ENCODE measurements at places on chromosomes 12 and 14.

DNA sequence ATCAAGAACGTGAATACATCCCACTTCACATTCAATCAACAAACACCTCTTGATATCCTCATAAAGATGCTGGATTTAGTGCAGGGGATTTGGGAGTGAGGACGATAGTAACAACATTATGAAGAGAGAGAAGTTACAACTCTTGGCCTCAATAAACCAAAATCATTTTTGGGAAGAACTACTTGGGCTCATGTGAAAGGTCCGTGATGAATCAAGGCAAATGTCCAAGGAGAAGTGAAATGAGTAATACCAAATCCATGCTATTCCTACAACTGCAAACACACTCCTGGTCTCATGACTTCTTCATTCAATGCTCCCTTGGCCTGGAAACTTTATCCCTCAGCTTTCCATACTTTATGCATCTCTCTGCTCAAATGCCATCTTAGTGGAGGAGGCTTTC lies 162.0 kb upstream of the LMNTD1 start:
- DNase-seq: no peak

GRCh38 chr12:93079271-93079670 lies 150.2 kb upstream of the EEA1 start:
- DNase-seq: no peak

- no peak for DNase-seq
Measured at GRCh38 chr12:131383291-131383690, 327.6 kb upstream of the SFSWAP start.

DNA sequence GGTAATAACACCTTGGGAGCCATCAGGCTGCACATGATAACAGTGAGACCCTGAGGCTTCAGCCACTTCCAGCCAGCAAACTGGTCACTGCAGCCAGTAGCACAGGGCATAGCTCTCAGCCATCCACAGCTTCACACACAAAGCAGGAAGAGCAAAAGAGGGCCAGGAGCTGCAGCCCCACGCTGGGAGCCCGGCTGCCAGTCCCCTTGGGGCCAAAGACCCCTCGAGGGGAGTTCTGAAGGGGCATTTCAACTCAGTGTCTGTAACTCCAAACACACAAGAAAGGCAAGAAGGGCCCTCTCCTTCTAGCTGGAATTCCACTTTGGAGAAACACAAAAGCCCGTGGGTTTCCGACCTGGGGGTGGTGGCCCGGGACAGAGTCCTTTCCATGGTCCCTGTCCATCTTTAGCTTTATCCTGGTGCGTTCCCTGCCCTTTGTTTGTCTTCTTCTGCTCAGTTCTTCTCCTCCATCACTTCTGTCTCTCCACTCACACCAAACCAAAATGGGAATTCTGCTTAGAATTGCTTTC lies 151.8 kb upstream of the FKBP4 start:
- no peak for DNase-seq

DNA sequence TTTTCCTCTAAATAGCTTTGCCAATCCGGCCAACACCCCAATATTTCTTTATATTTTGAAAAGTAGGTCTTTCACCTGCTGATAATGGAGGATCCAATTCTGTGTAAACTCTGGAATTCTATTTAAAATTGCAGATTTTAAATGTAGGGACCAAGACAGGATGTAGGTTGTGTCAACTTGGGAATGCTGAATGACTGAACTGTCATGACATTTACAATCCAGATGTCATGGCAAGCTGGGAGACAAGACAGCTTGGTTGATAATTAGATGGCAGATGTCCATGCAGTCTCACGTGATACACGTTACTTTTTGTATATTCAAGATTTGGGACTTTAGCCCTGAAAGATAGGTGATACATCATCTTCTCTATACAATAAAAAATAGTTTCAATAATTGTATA lies 477.2 kb downstream of the DIO2 start:
- no peak for DNase-seq

DNA sequence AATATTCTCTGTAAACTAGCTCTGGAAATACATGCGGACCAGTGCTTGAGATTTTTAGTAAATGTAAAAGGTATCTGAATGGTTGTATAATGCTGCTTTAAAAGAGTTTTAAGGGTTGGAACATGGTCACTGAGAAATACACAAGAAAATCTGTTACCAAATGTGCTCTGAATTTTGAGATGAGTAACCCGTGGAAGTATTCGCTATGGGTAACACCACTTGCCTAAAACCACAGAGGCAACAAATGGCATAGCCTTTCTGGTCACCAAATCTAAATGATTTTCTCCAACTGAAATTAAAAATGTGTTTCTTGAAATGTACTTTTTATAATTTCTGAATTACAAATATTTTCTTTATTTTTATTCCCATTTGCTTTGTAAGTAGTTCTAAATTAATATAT lies 745.7 kb downstream of the DIO2 start:
- no peak for DNase-seq

DNA sequence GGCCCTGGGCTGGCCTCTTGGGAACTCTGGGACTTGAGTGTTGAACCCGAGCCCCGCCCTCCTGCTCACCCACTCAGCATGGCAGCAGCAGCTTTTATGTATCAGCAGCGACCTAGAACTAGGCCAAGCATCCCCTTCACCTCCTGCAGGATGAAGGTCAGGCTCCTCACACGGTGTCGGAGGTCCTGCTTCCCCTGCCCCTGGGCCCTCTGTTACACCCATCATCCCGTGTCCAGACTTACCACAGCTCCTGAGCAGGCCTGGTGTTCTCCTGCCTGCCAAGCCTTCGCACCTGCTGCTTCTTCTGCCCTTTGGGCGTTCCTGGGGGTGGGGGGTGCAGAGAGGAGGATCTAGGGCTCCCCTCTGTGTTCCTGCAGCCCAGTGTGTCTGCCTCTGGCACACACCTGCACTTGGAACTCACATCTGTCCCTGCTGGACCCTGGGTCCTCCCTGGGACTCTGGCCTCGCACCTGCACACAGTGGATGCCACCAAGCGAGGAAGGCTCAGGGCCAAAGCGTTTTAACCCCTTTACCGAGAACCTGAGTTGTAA lies 80.3 kb downstream of the PAPOLA start:
- no peak for DNase-seq

DNA sequence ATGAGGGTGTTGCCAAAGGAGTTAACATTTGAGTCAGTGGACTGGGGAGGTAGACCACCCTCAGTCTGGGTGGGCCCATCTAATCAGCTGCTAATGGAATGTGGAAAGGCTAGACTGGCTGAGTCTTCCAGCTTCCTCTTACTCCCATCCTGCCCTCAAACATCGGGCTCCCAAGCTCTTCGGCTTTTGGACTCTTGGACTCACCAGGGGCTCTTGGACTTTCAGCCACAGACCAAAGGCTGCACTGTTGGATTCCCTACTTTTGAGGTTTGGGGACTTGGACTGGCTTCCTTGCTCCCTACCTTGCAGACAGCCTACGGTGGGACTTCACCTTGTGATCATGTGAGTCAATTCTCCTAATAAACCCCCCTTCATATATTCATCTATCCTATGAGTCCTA lies 276.6 kb upstream of the DIO3 start:
- DNase-seq: no peak

DNA sequence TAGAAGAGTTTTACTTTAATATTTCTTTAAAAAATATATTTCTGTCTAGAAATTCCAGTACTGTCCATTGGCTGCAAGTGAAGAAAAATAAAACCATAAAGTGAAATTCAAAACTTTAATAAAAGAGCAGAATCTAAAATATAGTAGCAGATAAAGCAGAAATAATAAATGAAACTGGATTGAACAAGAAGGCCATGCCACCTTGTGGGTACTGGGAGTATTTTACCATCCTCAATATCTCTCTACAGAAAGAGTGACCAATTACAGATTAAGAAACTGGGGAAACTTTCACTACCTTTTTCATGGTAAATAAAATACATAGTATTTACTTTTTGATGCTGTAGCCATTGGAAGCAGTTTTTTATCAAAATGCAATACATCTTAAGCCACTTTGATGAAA lies 220.5 kb downstream of the BCAT1 start:
- peak; percentile 43 for DNase-seq

DNA sequence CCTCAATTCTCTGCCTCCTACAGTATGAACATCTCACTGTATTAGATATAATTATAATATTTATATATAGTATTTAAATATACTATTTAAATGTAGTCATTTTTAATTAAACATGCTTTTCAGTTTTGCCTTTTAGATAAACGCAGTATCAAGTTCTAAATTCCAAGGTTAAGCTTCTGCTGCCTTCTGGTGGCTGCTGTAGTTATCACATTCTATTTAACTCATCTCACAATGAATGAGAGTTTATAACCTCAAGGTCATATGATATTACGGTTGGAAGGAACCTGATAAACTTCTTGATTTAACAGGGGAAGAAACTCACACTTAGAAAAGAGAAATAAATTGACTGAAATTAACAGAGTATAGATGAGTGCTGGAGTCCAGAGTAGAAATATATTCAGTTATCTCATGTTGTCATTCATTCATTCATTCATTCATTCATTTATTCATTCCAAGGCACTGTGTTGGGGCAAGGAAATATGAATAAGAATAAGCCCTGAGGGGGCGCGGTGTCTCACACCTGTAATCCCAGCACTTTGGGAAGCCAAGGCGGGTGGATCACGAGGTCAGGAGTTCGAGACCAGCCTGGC lies 31.9 kb downstream of the GUCY2C start:
- peak; percentile 6 for DNase-seq

DNA sequence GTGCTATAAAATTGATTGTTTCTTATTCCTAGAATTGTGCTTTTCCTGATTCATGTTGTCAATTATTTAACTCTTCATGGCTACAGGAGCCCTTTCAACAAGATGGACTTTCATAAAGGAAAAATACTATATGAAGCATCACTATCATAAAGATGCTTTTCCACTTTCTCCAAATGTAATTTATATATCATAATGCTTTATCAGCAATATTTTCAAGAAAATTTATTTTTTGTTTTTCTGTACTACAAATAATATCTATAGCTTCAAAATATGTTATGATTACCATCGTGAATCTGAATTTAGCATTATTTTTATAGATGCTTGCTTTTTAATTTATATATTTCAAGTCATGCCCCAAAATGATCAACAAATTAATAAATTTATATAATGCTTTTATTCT lies 873.5 kb upstream of the LRFN5 start:
- DNase-seq: no peak

GRCh38 chr12:123001464-123001863 lies 21.0 kb downstream of the ARL6IP4 start:
- no peak for DNase-seq

DNA sequence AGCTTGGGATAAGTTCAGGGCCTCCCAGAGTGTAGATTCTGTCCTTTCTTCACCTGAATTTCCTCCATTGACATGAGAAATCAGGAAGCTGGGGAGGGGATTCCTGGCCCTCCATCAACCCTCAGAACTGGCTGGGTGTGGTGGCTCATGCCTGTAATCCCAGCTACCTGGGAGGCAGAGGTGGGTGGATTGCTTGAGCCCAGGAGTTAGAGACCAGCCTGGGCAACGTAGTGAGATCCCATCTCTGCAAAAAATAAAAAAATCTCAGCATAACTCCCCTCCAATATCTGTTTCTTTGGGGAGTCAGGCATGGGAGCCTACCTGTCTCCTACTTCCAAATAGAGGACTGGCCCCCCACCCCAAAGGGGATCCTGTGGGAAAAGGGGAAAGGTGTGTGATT lies 59.8 kb upstream of the TBX3 start:
- DNase-seq: no peak

DNA sequence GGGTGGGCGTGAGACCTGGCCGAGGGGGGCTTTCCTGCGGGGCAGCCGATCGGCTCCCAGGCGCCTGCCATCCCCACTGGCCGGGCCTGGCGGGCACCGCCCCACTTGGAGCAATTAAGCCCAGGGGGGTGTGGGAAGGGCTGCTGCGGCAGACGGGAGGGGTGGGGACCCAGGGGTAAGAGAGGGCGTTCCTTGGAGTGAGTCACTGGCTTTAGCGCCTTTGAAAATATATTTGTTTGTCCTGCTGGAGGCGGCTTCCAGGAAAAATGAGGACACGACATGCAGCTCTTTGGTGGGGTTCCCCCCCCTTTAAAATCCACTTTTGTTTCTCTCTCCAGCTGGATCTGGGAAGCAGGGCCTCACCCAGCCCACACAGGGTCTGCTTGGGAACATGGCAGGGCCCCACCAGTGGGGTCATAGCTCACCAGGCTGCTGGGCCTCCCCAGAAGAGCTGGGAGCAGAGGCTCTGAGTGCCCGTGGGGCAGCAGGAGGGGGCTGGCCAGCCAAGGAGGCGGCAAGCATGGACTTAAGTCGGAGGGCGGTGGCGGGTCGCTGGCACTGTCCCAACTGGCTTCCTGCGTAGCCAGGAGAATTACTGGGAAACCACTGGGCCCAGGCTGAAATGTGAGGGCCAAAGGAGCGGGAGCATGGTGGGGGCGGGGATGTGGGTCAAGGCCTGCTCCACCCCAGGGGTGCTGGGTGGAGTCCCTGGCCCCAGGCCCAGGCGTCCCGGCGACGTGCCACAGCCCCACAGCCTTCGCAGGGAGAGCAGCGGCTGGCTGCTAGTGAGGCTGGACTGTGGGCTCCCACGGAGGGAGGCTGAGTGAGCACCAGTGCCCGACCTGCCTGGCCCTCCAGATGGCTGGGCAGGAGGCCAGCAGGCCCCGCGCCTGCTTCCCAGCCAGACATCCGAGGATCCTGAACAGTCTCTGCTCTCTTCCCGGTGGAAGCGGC lies 128.0 kb downstream of the RFLNA start:
- DNase-seq: no peak

DNA sequence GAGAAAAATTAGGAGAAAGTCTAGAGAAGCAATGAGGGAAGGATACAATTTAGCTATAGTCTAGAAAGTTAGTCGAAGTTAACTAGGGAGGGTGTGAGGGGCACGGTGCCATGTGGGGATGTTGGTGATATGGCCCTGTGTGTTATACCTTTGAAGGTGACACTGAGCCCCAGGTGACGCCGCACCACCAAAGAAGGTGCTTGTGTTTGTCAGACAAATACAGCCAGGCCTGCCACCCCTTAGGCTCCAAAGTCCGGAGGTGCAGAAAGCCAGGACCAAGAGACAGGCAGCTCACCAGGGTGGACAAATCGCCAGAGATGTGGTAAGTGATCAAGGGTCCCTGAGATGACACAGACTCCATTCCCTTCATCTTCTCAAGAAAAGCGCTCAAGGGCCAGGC lies 1.1 kb downstream of the C1S start:
- DNase-seq: no peak

- DNase-seq: no peak
Measured at GRCh38 chr12:16347391-16348298, at the start of gene MGST1. TSS of gene MGST1 (plus strand) at chr12:16347645. CDS start at chr12:16354253, 6,608 bp downstream.

DNA sequence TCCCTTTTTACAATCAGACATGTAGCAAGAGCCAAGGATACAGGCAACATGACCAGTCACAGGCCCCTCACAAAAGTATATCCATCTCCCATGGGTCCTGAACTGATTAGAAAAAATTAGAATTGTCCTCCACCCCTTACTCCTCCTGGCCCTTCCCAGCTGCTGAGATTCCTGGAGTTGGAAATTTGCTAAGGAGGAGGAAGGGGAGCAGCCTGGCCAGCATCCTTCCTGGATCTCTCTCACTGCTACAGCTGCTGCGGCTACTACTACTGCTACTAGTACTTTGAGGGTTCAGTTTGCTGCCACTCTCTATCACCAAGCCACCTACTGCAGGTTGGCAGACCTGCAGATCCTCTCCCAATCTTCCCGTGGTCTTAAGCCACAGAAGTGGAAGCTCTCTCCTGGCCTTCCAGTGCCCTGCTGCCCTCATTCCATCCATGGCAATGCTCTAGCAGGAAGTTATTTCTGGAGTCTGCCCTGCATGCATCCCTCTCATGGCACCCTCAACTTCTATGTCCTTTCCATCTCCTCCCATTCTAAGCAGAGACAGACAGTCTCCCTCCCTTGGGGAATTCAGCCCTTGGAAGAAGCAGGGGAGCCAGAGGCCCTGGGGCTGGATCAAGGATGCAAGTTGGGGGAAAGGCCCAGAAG lies 1.0 kb downstream of the ITGA7 start:
- no peak for DNase-seq

- no peak for DNase-seq
Measured at GRCh38 chr12:1080520-1081223, 89.6 kb downstream of the ERC1 start.

GRCh38 chr12:130917607-130918006 lies 36.1 kb upstream of the ADGRD1 start:
- DNase-seq: no peak
